NCI-H524 treated with DMSO at 0.1 percent for 48 hours (cell line): ENCODE measurements at places on chromosomes 4 and X.

DNA sequence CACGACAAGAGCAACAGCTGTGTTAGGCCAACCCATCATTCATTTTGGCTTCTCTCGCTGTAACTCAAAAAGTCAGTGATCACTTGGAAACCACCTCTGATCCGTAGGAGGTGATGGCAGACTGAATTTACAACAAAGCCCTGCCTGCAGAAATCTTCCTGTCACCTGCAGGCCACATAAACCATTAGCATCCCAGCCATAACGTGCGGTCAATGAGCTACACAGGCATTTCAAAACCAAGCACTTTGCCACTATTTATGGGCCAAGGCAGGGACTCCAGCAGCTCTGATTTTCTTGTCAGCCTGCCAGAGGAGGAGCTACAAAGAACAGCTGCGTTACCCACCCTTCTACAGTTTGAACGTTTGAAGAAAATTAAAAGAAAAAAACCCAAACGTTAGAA is 228.1 kb upstream of the PPARGC1A start:
- DNase-seq = no peak

DNA sequence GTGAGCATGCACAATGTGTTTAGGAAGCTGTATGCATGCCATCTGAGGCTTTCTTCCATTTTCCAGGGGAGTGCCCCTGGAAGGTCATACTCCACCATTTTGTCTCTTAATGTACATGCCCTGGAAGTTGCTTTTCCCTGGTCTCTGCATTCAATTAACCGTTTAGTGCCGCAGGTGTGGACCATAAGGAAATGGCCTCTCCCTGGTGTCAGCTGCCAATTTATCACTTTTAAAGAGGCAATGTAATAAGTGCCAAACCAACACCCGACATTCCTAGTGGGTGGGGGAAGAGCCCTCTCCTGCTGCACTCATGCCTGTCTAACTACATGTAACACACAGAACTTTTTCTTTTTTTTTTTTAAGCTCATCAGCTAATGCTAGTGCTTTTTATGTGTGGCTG is 7.1 kb upstream of the BST1 start:
- no peak for DNase-seq

GRCh38 chr4:154622598-154622997 is 10.1 kb upstream of the FGG start:
- DNase-seq = no peak

DNA sequence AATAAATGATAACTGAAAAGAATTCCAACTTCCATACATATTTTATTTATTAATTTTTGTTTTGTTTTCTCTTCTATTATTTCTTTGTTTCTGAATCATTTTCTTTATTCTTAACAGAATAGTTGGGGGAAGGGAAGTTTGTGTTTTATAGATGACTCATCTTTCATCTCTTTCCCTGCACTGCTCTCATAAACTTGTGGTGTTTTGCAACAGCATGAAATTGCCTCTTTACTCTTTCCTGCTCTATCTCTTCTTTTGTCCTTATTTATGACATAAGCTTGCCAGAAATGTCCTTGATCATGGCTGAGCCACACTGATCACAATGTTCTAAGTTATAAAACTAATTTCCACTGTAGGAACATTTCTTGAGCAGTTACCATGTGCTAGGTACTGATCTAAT is 22.3 kb downstream of the QRFPR start:
- DNase-seq = no peak

DNA sequence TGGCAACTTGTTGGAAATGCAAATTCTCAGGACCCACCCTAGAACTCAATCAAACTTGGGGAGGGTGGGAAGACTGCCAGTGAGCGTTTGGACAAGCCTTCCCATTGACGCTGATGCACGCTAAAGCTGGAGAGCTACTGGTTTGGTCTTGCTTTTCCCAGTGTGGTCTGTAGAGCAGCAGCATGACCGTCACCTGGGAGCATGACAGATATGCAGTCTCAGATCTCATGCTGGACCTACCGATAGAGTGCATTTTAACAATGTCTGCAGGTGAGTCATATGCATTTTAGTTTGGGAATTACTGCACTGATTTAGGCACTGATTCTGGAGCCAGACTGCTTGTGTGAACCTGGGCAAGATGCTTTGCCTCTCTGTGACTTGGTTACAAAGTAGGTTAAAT is 27.2 kb downstream of the HPF1 start:
- DNase-seq = no peak

DNA sequence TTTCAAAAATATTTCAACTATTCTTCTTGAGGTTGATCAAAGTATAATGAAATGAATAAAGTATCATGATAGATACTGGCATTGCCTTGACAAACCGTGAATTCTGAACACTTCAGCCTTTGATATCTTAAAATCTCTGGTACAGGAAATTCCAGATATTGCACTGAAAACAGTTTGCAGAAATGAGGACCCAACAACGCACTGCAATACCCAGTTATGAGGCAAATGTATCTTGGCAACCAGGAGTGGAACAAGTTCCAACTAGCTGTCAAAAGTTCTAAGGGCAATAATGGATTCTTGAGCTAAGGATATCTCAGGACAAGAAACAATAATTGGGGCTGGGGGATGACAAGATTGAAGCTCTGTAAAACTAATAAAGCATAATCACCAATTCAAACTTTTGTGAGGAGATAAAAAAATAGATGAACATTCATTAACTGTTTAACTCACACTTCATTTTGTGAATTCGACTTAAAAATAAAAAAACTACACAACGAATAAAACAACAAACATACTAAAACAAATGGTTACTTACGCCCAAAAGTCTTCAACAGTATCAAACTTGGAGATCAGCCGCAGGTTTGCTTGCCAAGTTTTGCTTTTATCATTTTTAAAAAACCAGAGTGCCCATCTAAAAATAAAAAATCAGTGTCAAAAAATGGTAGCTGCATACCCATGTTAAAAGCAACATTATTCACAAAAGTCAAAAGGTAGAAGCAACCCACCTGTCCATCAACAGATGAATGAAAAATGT is 38.1 kb downstream of the EIF4E start:
- no peak for DNase-seq

- no peak for DNase-seq
Measured at GRCh38 chr4:59240011-59240410, 1960.1 kb upstream of the ADGRL3 start.

- no peak for DNase-seq
Measured at GRCh38 chr4:742742-743311, 37.2 kb downstream of the PCGF3 start.

DNA sequence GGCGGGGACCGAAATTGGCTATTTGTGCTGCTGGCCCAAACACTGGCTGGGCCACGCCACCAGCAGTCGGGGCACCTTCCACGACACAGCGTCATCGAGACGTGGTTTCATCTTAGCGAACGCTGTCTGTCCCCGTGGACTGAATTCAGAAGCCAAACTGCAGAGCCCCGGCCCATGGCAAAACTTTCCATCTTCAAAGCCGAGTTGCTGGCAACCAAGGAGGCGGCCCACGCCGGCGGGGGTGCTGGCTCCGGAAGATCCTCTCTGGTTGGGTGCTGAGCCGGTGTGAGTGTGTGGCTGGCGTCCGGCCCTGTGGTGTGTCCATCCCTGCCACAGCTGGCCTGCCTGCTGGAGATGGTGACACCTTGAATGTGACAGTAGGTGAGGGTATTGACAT is 96.6 kb upstream of the ADRA2C start:
- DNase-seq = no peak

DNA sequence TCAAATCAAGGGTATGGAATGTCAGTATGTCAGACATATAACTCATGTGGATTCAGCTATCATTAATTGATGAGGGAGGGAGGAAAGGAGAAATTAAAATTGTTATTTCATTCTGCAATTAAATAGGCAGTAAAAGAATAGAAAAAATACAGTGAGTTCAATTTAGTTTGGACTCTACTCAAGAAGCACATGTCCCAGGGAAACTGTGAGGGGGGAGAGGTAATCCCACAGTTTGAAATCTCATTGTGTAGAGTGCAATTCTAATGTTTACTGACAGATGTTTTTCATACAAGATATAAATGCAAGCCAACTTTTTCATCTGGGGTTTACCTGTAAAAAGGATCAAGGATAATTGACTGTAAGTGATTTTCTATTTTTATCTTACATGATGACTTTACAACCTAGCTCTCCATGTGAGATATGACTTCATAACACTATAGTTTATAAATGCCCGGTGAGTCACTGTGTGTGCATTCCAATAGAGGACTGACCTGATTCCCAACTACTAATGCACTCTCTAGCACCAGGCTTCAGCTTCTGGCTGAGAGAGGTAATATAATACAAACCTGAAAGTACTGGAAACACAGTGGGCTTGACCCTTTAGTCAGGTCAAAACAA is 35.2 kb upstream of the SCD5 start:
- no peak for DNase-seq

GRCh38 chr4:80156410-80156809 is 40.9 kb upstream of the PRDM8 start:
- DNase-seq = no peak
